ENCODE measurements at places on chromosomes 3 and 15.
A peak's percentile ranks its signal among the peaks of the same experiment; 100 is the strongest.

DNA sequence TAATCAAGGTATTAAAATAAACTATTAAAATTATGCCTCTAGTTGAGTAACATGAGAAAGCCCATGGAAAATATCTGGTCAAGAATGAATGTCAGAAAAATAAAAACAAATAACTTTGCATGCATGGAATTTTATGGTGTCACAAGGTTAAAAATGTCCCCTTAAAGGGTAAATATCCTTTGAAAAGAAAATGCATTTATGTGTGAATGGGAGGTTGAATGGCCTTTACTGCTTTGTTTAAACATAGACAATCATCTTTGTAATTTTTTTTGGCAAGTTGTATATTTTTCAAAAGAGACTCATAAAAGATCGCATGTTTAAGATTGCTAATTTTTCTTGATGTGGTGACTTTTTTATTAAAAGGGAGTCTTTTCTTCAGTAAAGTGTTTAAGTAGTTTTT lies 564.2 kb downstream of the NR2F2 start:
- DNase-seq: no peak

DNA sequence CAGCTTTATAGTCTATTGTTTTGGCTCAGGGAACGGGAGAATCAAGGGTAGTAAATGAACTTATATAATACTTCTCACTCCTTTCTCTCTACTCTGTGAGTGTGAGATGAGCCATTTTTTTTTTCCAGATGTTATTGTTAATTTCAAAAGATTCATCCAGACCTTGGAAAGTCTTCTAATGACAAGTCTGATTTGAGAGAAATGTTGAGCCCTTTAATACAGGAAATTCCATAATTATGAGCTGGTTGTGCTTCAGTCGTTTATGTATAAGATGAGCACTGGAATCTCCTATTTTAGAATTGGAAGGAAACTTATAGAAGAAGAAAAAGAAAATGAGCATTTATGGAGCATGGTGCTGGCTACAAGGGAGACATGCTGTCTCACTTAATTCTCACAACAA lies 92.0 kb downstream of the FBN1 start:
- DNase-seq: no peak

GRCh38 chr15:39468828-39469227 lies 112.1 kb upstream of the THBS1 start:
- DNase-seq: no peak

DNA sequence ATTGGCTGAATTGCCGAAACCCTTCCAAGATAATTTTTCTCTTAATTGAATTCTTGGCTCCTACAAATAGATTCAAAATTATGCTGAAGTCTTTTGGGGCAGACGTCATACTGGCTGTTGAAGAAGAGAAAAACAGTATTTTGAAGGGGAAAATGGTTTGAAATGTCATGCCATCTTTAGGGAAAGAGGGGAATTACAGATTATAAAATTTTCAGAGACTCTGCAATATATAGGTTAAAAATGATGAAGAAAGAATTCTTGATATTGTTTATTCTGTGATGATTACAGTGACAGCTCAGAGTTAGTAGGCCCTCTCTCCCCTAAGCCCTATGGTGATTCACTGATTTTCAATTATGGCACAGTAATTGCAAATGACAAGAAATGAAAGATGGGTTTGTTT lies 86.1 kb downstream of the CGNL1 start:
- DNase-seq: no peak

- no peak for DNase-seq
Observed at GRCh38 chr3:53772562-53772961, 73.7 kb downstream of the CHDH start.

GRCh38 chr15:61938249-61938648 lies 122.0 kb downstream of the VPS13C start:
- DNase-seq: no peak

DNA sequence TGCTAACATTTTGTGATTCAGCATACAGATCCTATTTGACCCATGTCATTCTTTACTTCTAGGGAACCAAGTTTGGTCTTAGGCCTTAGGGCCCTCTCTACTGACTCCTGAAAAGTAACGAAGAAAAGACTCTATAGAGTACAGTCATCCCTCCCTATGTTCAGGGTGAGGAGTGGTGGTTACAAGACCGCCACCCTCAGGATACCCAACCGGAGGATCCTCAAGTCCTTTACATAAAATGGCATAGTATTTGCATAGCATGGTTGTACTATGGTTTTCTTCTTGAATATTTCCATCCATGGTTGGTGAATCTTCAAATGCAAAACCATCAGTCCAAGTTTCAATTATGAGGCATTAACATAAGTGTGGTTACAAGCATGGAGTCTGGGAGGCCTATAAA lies 327.6 kb downstream of the FGF12 start:
- DNase-seq: no peak

- DNase-seq: no peak
Observed at GRCh38 chr3:187744169-187745151, 808 bp downstream of the BCL6 start.

DNA sequence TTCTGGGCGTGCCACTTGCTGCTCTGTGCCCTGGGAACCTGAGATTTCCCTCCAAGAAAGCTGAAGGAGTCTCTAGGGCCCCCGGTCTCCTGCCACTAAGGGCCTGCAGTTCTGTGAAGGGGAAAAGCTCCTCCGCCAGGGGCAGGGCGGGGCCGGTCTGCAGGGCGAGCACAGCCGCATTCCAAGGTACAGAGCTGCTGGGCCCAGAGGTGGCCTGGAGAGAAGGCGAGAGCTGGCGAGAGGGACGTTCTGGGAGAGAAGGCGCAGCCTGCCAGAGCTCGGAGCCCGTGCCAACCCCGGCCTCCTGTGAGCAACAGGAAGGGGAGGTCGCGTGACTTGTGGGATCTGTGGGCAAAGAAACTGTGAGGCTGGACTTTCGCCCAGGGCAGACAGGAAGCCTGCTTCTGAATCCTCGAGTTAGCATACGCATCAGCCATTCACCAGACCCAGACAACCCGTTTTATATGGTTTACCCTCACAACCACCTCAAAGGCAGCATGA lies 500.4 kb downstream of the SHQ1 start:
- DNase-seq: peak; percentile 41

GRCh38 chr3:161854232-161854771 lies 357.7 kb downstream of the OTOL1 start:
- DNase-seq: no peak

DNA sequence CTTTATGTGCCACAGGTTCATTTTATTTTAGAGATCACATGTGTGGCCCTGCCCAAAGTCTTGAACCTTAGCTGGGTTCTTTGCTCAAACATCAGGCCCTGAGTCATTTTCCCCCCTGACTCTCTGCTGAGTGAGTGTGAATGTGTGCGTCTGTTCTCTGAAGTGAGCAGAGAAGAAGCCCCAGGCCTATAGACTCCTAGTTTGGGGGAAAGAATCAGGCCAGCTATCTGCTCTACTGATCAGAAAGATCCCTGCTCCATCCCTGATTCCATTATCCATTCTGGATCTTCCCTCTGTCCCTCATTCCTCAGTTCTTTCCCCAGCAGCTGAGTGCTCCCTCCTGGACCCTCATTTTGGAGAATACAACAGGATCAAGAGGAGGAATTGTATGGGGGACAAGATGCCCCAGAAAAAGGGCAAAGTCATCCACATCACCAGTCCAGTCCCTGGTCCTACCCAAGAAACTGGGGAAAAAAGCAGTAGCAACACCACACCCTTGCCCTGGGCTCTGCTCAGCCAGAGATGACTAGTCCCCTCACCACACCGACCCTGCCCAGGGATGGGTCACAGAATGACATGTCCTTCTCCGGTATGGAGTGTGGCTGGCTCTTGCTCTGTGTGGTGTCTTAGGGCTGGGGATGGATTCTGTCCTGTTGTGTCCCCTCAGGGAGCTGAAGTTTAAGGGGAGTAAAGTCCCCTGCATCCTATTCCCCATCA lies 3.2 kb downstream of the DUOX1 start:
- DNase-seq: no peak

- no peak for DNase-seq
Observed at GRCh38 chr15:43107751-43108150, 1.9 kb upstream of the UBR1 start.

DNA sequence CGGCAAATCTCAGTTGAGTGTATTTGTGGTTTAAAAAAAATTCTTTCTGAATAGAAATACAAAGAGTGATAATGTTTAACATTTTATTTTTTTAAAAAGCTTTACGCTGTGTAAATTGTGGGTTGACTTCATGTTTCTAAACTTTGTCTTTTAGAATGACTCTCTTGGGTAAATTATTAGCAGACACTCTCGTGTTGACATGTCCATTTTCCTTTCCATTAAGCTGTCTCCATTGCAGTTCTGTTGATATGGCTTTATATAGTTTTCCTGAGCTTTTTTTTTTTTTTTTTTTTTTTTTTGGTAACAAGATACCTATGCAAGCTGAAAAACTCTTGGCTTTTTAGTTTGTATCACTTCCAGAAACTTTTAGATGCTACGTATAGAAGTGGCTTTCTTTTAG lies 92.6 kb downstream of the IGF1R start:
- no peak for DNase-seq

GRCh38 chr3:24519368-24520100 lies 24.9 kb upstream of the THRB start:
- DNase-seq: no peak

- no peak for DNase-seq
Observed at GRCh38 chr15:49707598-49707997, 86.8 kb downstream of the DTWD1 start.

- no peak for DNase-seq
Observed at GRCh38 chr3:190860521-190860920, 2.0 kb downstream of the GMNC start.

GRCh38 chr15:53038655-53038941 lies 248.5 kb upstream of the ONECUT1 start:
- DNase-seq: no peak

DNA sequence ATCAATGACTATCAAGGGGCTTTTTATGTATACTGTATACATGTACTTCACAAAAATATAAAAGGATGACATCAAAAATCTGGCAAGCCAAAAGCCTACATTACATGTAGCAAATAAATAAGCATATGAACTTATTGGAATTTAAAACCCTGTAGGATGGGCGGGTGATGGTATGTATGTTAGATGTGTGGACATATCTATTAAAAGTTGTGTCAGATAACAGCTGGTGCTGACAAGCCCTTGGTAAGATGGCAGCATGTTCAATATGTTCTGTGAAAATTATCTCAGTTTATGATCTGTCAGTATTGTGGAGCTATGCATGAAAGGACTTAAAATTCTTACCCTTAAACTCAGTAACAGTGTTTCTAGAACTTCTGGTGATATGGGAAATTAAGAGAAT lies 20.1 kb downstream of the CTNNB1 start:
- DNase-seq: no peak

DNA sequence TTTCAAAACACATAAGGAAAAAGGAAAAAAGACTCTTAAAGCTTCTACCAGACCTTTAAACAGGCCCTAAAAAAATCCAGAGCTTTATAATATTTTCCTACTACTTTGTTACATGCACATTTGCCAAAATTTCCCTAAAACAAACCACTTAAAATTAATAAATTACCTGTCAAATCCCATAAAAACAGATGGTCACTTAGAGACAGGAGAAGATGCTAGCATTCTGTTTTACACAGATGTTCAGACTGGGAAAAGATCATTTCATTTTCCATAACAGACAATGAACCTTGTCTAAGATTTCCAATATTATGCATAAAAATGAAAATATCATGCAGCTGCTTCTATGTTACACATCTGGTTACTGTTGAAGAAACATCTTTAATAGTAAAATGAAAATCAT lies 66.6 kb downstream of the SUCLG2 start:
- DNase-seq: no peak

GRCh38 chr3:94172695-94173310 lies 109.9 kb downstream of the NSUN3 start:
- no peak for DNase-seq

DNA sequence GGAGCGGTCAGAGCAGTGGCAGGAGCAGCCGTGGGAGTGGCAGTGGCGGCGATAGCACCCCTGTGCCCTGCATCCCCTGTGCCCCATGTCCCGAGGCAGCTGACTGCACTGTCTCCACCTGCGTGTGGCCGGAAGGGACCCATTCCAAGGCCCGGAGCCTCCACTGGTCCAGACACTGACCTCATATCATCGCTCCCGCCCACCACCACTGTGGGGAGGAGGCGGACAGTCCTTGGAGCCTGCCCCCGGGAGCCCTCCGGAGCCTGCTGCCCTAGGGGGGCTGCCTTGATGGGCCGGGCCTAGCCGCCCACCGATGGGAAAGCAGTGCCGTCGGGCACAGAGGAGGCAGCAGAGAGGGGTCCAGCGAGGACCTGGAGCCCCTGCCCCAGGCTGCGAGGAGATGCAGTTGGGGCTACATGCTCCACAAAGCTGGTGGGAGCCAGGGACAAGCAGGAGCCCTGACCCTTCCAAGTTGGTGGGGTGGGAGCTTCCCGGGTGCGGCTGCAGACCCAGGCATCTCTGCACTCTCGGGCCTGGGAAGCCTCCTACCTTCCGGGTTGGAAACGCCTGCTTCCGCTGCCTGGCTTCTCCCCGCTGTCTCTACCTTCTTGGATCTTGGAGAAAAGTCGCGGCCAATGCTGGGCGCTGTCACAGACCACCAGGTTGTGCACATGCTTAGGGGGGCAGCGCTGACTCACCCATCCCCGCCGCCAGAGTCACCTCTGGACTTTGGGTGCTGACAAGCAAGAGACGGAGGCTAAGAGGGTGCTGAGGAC lies 283.2 kb upstream of the ROBO1 start:
- no peak for DNase-seq

- DNase-seq: no peak
Observed at GRCh38 chr3:177109688-177110330, 87.5 kb downstream of the TBL1XR1 start.

DNA sequence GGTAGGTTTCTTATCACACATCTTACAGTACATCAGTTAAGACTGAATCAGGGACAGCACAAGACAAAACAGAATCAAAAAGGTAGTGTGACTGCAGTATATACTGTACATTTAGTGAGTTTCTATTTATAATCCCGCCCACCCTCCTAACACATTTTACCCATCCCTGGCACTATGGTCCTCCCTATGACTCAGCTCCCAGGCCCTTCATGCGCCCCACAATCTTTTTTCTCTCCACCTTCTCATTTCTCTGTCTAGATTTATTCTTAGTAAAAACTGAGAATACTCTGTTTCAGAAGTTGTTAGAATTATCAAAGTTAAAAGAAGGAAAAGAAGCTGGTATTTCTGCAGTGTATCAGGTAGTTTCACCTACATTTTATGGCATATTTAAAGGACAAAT lies 427.3 kb downstream of the CNTN4 start:
- DNase-seq: no peak

DNA sequence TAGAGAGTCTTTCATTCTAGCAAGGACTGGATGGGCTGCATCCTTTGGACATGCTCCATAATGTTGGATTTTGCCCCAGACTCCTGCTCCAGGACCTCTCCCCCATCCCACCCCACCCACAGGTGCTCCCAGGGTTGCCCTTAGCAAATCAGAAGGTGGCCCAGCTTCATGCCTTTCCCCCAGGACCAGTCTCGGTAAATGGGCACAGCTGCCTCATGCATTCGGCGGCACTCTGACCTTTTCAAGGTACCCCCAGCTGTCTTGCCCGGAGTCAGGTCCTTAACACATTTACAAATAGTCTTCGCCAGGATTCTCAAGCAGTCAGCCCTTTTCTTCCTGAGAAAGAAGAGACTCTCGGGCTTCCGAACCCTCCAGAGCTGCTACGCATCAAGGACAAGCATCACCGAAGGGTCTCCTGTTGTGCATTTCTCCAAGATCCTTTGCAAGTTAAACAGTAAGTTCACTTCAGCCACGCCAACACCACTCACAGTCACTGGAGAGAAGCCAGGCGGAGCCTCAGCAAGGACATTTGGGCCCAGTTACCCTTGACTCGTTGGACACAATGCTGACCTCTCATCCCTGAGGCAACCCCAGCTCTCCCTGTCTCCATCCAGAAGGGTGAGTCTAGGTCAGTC lies 287.8 kb downstream of the FAM43A start:
- no peak for DNase-seq
